ENCODE measurements at places on chromosomes 2 and 18.

- no peak for DNase-seq
Measured at GRCh38 chr2:156457523-156458517, 21.6 kb downstream of the GPD2 start.

DNA sequence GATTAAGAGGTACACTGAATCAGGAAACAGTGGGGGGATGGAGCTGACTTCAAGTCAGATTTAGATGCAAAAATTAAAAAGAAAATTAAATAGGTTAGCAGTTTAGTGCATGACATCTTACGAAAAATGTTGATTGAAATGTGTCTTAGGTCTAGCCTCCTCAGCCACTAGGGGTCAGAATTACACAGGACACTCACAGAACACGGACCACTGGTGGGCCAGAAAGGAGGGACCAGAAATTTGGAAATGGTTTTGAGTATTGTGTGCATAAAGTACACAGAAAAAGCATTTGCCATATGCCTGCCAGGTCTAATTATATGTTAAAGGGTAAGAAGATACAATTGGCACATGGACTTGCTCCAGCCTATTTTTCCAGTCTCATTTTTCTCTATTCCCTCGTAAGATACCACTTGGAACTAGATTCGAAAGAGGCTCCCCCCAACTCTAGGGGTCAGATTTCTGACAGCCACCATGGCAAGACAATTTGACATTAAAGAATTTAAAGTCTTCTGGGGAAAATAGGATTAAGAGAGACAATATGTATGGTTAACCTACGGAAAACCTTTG, 550.2 kb upstream of the SETBP1 start:
- peak; percentile 28 for DNase-seq

DNA sequence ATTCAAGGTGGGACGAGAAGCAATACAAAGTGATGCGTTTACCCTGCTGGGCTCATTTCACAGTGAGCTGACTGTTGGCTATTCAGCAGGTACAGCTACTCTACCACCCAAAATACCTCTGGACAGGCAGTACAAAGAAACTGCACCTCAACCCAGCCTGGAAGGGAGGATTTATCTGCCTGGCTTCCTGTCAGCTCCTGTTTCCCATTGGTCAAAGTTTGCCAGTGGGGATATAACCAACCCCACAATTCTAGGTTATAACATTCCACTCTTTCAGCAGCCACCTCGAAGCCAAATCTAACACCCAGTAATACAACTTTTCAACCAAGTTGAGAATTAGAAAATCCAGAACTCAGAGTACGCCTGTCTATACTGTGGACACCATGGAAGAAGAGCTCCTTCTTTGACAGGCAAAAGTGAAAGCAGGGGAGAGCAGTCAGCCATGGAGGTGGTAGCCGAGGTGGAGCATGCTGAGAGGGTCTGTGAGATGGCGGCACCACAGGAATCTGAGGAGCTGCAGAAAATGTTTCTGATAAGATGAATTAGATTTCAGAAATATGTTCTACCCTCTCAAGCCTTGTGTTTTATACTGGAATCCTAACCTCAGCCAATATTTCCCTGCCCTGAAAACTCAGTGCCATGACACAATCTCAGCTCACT, 10.8 kb downstream of the DUSP19 start:
- no peak for DNase-seq

DNA sequence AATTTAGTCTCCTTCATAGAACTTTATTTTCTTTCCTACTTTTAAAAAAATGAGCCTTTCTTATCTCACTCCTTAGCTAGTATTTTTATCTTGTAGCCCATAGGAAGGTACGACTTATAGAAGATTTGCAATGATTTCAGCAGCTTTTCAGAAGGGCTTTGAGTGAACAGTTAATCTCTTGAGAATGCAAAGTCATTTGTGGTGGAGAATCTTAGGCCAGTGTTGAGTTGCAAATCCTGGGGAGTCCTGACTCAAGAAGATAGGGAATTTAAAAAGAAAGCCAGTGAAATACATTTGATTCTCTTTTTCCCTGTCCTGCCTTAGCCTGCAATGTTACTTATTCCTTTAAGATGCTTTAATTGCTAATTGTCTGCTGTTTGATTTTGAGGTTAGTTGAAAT, 33.6 kb downstream of the LYPD6 start:
- no peak for DNase-seq

DNA sequence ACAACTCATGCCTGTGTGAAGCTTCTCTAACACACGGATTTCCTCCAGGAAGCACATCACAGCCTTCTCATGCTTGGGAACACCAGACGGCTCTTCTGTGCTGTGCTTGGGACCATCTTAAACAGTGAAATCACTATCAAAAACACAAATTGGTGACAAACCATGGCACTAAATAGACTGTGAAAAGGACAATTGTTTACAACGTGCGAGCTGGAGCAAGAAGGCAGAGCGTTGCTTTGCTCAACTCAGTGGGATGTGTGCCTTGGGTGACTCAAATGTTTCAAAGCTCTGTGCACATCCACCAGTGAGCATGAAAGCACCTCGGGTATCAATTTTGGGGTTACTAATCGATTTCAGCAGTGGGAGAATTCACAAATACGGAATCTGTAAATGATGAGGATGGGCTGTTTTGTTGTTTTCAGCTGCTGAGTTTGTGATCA, 182.4 kb upstream of the ARL4C start:
- no peak for DNase-seq

DNA sequence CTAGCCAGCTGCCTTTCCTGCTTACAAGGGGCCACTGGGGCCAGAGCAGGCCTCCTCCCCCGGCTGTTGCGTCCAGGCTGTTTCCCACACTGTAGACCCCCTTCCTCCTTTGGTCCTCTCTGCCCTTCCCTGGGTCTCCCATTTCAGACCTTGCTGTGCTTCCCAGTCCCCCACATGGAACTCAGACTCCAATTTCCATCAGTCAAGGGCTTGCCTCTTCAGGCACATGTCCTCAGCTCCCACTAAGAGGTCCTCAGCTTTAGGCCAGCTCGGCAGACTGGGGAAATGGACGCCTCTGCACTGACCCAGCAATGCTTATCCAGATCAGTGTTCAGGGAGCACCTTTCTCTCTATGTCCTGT, 98.0 kb upstream of the BZW1 start:
- DNase-seq, result no peak

DNA sequence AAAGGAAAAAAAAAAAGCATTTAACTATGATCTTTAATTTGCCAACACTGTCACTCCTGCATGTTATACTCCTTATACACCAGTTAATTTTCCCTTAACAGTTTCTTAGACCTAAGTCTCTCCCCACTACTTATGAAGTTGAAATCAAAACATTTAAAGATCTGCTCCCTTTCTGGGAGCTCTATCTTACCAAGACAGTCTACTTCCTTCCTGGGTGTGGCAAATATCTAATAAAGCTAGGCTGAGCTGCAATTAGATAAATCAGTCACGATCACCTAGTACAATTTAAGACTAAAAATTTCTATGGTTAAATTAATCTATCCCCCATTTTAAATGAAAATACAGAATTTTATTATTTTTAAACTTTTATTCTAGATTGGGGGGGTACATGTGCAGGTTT, 33.4 kb downstream of the PUM2 start:
- DNase-seq, result no peak

DNA sequence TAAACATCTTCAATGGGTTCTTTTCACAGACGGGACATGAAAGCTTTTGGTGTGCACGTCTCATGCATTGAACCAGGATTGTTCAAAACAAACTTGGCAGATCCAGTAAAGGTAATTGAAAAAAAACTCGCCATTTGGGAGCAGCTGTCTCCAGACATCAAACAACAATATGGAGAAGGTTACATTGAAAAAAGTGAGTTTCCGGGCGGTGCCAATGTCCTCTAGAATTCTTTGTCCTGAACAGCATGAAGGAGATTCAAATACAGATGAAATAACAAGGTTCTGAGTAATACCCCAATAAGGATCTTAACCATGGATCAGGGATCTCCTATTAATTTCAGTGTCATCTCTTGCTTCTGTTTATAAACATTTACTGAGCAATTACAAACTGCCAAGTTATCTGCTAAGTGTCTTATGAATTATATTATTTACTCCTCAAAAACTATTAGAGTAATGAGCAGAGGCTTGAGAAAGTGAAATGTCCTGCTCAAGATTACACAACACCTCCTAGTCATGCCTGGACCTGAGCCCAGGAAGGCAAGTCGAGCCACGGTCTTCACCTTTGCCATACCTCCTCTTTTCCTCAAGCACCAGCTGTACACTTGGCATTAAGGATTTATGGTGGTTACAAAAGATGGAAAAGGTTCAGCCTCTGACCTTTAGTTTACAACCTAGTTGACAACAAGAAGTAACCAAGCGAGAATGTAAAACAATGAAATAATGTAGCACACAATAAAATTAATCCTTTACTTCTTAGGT, 22.6 kb downstream of the DHRS9 start:
- DNase-seq, result peak; percentile 33

GRCh38 chr2:72325592-72326422, 178.1 kb upstream of the CYP26B1 start:
- peak; percentile 12 for DNase-seq

GRCh38 chr18:11113046-11113548, 36.3 kb downstream of the PIEZO2 start:
- DNase-seq, result no peak

DNA sequence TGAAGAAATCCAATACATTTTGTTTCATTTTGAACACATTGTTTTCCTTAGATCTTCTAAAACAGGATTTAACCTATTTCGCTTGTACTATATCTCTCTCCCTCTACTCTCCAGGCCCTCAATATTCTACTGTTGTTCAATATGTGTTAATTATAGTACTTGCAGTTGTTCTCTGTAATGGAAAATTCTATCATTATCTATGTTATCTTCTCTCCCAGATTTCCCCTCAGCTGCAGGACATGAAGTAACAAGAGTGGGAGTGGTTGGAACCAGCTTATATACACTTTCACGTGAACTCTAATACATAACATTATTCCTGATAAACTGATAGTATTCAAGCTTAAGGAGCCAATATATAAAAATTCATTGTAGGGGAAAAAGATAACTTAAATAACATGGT, 7.0 kb upstream of the STRN start:
- no peak for DNase-seq

- no peak for DNase-seq
Measured at GRCh38 chr2:118705032-118705431, 142.4 kb downstream of the EN1 start.

GRCh38 chr2:144925886-144926285, 406.0 kb upstream of the ZEB2 start:
- no peak for DNase-seq

- DNase-seq, result no peak
Measured at GRCh38 chr2:5694306-5694705, 2.1 kb downstream of the SOX11 start.

GRCh38 chr18:10926621-10927161, 222.7 kb downstream of the PIEZO2 start:
- DNase-seq, result no peak

DNA sequence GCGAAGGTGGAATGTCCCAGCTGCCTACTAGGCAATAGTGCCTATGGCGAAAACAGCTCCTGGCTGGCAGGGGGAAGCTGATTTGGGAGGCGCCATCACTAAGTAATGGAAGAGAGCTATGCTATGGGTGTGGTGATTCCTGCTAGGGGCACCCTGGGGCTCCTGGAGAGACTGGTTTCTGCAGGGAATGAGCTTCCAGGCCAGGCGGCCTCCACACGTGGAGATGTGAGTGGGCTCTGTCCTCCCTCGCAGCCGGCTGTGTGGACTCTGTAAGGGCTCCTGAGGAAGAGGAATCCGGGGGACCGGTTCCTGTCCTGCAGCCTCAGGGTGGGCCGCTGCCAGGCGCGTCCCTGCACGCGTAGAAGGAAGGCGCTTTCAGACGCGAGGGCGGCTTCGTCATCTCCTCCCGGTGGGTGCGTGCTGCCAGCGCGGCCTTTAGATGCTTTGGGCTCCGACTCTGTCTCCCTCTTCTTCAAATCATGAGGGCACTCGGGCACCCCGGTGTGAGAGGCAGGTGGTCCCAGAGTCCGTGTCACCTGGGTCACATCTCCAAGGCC, 55.5 kb upstream of the ANKRD62 start:
- no peak for DNase-seq

DNA sequence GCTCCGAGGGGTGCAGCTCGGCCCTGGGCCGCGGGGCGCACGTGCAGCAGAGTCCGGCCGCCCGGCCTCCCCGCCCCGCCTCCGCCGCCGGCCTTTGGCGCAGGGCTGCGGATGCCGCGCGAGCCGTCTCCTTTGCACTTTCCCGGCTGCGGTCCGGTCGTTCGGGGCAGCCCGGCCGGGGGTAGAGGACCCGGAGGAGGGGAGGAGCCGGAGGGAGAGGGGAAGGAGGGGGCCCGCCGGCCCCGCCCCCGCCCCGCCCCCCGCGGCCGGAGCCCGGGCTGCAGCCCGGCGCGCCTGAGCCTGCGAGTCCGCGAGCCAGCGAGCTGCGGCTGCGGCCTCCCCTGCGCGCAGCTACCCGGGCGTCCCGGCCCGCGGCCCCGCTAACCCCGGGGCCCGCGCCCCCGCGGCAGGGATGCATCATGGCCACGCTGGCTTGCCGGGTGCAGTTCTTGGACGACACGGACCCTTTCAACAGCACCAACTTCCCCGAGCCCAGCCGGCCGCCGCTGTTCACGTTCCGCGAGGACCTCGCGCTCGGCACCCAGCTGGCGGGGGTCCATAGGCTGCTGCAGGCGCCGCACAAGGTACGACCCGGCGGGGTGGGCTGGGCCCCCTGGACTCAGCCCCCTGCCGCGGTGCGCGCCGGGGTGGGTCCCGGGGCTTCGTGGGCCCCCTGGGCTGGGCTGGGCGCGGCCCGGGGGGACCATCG, at the start of gene FHOD3:
FHOD3 (plus strand) TSS at position 297 of the 709 bp plus-strand sequence; CDS start at position 420, 123 bp downstream.
- peak; percentile 30 for DNase-seq

- DNase-seq, result peak; percentile 73
Measured at GRCh38 chr2:27071990-27072830, 756 bp upstream of the OST4 start.

DNA sequence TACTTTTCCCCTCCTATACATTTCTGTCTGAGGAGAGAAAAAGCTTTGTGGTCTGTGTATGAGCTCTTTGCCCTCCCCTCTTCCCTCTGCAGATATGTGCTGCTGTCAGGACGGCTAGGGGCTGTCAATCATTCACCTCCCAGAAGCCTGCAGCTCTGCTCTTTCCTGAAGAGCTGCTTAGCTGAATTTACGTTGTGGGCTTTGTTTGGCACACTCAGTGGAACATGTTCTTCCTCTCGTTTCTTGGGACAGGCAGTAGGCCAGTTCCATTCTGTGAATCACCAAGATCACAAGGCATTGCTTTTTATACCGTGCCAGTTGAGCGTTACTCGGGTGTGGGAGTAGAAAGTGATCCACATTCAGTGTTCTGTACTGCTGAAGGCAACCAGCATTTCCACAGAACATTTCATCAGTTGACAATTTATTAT, 136.7 kb downstream of the LAMA3 start:
- DNase-seq, result peak; percentile 45

DNA sequence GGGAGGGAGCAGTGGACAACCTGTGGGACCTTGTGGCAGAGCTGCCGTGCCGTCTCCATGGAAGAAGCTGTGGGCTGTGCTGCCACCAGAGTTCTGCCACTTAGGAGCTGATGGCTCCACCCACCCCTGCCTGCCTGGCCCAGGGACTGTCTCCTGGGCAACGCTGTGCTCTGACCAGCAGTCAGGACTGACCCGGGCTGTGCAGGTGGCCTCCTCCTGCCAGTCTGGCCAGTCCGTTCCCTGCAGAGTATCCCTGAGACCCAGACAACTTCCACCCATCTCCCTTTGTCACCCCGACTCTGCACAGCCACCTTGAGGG, 12.8 kb downstream of the ASIC4 start:
- no peak for DNase-seq

GRCh38 chr2:53755121-53755520, 12.5 kb upstream of the CHAC2 start:
- no peak for DNase-seq

All from large intestine (tissue), 12 donors.